Activated naive CD8-positive, alpha-beta T cell treated with anti-CD3 and anti-CD28 coated beads for 36 hours (primary cell): ENCODE measurements at places on chromosomes 2 and 18. TPM values are rescaled to one million over a fixed set of nuclear protein-coding genes. Genes with fewer than 3 reads are reported as not detected.

Gene CPSF3
- total RNA-seq, result 83.8 TPM

Gene STPG4
- total RNA-seq, result not detected

- no peak for DNase-seq
Measured at GRCh38 chr2:231640641-231641111, 48.0 kb downstream of the TEX44 start.

- no peak for DNase-seq
Measured at GRCh38 chr2:24123922-24124580, 782 bp downstream of the FAM228B start.

DNA sequence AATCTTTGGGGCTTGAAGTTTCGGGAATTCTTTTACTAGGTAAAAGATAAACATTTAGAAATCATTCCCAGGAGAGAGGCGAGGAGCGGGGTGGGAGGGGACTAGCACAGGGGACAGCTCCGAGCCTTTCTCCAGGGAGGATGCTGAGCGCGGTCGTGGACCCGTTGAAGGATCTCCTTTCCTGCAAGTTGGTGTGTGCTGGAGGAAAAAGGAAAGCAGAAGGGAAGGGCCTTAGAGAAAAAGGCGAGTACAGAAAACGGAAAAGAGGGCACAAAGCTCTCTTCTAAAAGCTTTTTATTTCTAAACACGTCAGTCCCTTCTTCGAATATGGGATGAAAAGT lies 640 bp downstream of the SLC39A6 start:
- no peak for DNase-seq
